ENCODE measurements at places on chromosomes 6 and 20. TPM values are rescaled to one million over a fixed set of nuclear protein-coding genes. Genes with fewer than 3 reads are reported as not detected.

The HDGFL1 gene
- not detected for total RNA-seq

The SIGLEC1 gene
- not detected for total RNA-seq

The FAM217A gene
- not detected for total RNA-seq

The OR2J3 gene
- total RNA-seq, result not detected

The EMILIN3 gene
- 0.39 TPM for total RNA-seq

The DNAH8 gene
- not detected for total RNA-seq
